ENCODE measurements at places on chromosomes 5 and 9.

GRCh38 chr5:14172149-14172795, 29.1 kb downstream of the TRIO start:
- DNase-seq, result no peak

GRCh38 chr9:14692470-14693250, 572 bp downstream of the ZDHHC21 start:
- DNase-seq, result peak; percentile 43

DNA sequence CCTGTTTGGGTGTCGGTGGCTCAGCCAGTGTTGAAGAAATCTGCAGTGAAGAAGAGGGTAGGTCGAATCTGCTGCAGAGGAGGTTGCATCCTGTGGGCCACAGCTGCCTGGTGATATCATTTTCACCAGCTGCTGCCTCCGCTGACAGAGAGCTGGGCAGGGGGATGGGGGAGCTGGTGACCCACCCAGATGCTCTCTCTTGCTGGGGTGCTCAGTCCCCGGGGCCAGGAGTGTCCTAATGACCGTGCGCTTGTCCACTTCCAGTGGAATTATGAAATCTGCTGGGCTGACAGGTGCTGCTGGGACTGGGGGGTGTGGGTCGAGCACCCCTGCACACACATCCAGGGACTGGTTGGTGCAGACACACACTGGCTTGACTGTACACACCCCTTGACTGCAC, 83.2 kb upstream of the IRX4 start:
- DNase-seq, result no peak

GRCh38 chr5:8386719-8387288, 517.9 kb downstream of the MTRR start:
- no peak for DNase-seq

DNA sequence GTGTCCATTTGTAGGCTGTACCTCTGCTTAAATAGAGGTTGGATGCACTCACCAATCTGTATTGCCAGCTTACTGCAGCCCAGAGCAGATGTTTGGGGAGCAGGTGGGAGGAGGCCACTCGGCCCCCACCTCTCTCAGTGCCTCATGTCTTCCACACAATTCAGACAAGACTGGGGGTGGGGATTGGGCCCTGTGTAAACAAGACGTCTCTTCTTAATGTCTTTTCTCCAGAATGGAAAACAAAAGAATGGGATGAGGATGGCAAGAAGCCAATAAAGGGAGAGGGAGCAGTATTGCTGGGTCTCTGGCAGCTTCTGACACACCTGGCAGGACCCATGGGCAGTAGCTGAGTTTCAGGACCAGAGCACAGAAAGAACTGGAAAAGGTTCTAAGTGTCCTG, 64.9 kb downstream of the SIL1 start:
- DNase-seq, result no peak

DNA sequence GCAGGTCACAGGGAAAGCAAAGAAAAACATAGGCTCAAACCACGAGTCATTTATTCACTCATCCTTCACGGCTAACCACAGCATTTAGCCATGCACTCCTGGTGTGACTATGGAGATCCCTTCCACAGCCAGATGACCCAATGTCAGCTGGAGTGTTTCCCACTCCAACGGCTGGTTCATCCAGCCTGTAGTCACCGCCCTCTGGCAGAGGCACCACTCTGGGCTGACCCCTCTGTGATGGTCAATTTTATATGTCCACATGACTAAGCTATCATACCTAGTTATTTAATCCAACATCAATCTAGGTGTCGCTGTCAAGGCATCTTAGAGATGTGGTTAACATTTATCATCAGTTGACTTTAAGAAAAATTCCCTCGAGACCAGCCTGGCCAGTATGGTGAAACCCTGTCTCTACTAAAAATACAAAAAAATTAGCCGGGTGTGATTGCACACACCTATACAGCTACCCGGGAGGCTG, 9.5 kb upstream of the PHF19 start:
- DNase-seq, result peak; percentile 36

- no peak for DNase-seq
Observed at GRCh38 chr5:137401946-137402345, 97.2 kb downstream of the SPOCK1 start.

DNA sequence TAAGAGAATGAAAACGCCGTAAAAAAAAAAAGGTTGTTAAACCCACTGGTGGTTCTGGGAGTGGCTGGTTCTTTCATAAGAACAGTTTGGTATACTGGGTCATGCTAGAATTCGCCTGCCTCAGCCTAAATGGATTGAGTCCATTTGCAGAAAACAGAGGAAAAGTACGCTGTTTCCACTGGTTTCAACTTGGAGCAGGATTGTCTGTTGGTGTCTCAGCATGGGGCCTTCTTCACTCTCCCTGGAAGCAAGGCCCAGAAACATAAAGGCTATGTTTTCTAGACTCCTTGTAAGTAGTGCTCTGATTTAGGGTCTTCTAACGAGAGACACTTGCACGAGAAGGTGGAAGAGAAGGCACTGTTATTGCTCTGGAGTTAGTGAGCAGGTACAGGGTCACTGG, 116.9 kb upstream of the MTAP start:
- DNase-seq, result no peak

GRCh38 chr9:72268961-72269360, 96.0 kb downstream of the ZFAND5 start:
- DNase-seq, result no peak

GRCh38 chr9:129311643-129312042, 133.6 kb upstream of the IER5L start:
- no peak for DNase-seq

DNA sequence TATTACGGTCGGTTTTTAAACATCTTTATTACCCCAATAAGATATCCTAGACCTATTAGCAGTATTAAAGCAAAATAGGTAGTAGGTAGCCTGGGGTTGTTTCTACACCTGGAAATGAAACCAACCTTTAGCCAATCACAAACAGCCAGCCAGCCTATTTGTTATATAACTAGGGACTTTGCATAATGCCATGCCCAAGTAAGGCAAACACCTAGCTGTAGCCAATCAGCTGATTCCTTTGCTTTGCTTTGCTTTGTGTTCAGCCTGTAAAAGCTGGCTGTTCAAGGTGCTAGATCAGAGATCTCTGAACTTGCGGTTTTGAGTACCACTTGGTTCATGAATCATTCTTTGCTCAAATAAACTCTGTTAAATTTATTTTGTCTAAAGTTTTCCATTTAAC, 46.5 kb upstream of the SETD9 start:
- DNase-seq, result no peak

DNA sequence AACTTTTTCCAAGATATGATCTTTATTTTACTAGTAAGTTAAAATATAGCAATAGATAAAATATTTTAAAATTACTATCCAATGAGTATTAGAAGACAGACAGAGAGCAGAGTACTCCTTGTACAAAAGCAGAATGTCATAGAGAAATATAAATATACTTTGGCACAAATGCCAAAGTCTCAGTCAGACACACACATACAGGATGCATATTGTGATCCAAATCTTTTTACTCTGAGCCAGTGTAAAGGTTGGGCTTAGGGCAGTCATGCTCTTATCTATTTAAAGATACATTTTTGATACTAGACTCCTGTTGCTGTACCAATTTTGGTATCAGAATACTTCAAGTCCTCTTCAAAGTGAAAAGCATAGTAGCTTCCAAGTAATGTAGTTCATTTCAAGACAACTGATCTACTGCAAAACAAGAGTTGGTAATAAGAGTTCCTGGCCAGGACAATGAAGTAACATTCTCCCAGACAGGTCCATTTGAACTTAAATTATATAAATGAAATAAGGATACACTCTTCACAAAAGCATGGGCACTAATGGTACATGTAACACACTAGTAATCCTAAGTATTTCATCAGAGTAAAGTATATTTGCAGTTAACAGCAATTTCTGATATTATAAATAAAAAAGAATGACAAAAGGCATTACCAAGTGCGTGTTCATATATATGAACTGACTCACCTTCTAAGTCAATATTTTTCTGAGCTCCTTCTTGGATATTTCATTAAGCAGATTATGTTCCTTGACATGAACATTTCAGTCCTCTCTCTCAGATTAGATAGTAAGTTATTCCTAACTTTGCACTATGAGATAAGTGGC, 10.5 kb downstream of the PFDN1 start:
- peak; percentile 15 for DNase-seq

DNA sequence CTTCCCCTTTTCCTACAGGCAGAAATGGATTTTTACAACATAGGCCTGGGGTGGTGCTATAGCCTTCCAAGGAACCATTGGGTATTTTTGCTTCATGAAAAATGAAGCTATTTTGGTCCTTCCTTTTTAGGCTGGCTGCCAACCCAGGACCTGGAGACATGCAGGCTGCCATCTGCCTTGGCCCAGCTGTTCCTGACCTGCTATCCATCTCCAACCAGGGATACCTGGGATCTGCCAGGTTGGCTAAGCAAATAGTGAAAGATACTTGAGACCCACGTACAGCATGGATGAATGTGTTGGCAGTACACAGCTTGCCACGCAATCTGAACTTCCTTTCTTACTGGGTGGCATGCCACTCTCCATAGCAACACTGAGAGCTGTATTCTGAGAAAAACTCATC, 31.1 kb downstream of the MRPS27 start:
- DNase-seq, result no peak

DNA sequence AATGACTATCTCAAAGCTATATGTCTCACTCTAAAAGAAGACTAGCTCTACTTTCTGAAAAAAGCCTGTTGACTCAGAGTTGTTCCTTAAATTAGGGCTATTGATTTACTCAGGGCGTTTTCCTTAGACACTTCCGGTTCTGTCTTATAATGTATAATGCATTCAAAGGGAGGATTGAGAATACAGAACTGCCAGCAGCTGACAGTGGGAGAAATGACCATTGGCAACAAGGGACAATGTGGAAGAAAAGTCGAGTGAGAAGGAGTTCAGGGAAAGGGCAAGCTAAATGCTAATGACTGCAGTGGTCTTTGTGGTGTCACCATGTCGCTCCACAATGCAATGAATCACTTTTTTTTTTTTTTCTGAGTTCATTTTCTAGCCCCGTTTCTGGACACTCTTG, 65.7 kb upstream of the ANKH start:
- DNase-seq, result no peak

DNA sequence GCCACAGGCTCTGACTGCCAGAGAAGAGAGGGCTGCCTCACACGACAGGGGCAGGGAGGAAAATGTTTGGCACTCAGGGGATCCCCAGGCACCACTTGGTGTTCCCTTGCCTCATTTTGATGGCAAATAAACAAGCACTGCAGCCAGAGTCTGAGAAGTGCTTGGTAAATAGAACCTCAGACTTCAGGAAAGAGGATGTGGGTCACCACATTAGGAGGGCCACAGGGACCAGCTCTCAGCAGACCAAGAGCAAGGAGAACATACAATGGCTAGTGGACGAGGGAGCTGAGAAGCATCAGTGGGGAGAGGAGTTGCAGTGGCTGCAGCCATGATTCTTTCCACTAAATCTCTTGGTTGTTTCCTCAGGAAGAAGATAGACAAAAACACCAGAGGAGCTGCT, 413.9 kb downstream of the GADD45G start:
- DNase-seq, result no peak

DNA sequence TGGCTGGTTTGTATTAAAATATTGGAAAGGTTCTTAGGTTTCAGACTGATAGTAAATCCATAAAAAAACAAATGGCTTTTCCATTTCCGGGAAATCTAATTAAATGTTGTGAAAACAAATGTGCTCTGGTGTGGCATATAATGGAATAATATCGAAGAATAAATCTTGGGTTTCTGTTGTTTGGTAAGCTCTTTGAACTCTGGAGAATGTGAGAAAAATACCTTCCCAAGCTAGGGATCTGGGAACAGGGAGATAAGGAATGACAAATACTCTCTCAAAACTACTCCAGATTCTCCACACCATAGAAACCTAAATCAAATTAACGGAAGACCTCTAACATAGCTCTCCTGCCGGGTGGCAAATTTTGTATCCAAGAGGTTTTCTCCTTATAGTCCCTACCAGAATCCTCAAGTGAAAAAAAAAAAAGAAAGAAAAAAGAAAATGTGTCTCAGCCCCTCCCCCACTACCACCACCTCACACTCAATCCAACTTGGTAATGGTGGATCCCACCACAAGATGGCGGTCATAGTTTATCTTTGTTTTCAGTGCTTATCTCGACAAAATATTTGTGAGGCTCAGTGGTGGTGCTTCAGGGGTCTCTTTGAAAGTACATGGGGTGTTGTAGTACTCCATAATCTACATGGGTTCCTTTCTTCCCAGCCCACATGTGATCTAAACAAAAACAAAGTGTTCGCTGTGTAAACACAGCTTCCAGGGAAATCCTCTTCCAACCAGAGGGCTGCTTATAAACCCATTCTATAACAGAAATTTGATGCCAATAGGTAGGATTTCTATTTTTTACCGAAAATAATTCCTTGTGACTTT, 54.5 kb upstream of the FST start:
- no peak for DNase-seq

DNA sequence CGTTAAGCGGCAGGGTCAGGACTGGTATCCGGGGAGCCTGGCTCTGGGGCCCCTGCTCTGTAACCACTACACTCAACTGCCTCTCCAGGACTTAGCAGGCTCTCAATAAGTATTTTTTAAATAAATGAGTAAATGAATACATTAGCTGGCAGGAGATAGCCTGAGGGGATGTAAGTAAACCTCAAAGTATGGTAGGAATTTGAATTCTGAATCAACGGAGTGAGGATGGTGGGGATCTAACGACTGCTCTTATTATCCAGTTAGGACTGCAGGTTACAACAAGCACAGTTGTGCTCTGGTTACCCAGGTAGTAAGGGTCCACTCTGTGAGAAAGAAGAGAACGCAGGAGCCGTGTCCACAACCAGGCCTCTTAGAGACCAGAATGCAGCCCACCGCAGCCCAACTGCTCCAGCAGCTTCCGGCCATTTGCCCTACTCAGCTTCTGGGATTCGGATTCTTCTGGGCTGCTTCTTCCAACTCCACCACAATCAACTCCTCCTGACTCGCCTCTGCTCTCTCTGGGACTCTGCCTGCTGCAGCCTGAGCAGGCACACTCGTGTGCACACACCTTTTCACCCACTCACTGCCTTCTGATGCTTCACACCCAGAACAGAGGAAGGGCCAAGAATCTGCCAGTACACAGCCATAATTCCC, 52.6 kb downstream of the MED27 start:
- DNase-seq, result peak; percentile 80

- peak; percentile 8 for DNase-seq
Observed at GRCh38 chr9:81716409-81716808, 27.1 kb upstream of the TLE1 start.

DNA sequence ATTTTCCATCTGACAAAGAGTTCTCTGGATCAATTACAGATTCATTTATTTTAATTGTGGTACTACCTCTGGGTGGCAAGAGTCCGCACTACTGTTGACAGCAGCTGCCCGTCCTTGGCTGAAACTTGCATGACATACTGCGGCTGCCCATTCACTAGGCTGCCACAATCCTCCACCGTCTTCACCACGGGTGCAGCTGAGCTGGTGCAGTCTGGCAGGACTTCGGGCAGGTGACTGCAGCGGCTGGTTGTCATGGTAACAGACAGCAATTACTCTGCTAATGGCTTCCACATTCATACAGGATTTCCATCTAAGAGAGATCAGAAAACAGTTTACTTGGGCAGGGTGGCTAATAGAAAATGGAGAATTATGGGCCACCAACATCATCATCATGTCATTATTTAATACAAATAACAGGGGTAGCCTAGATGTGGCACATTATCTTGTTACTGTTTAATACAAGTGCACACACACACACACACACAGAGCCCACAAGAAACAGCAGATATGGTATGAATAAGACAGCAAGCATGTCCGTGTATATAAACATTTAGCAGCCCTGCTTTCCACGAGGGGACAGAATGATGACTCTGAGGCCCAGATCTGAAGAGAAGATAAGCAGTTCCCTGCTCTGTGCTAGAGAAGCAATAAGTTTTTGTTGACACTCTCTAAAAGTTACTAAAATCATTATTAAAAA, 112.3 kb downstream of the MARCHF3 start:
- no peak for DNase-seq

GRCh38 chr9:83059417-83059816, 3.5 kb downstream of the RASEF start:
- DNase-seq, result no peak

- no peak for DNase-seq
Observed at GRCh38 chr9:38333047-38333446, 59.5 kb upstream of the ALDH1B1 start.

Measured in adipocyte (in vitro differentiated cells).